CD4-positive, alpha-beta memory T cell (primary cell): ENCODE measurements at places on chromosomes 5 and 9.

DNA sequence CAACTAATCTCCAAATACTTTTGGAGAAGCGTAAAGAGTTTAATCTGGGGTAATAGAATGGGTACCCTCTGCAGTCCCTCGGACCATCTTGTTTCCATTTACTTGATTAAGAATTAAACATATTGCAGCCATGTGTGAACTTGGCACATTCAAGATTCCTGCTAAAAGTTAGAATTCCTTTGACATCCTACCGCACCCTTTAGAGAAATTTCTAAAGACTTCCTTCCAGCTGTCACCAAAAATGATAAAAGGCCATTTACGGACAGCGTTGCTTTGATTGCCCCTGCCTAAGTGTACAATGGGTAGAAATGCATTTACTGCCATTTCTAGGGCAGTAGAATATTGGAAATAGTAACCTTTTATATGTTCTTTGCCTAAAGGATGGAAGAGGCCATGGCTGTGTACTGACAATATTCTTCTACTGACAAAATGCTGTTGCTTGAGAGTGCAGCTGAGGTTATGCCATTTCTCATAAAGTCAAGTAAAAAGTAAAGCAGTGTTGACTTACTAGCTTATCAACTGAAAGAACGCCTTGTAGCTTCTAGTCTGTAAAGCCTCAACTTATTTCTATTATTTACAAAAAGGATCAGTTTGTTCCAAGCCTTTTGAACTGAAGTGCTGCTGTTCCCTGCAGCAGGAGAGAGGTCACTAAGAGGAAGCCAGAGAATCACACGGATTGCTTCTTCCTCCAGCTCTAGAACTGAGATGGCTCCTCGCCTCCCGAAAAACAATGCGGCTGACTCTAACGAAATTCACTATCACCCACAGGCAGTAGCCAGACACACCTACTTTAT, 139.8 kb upstream of the BASP1 start:
- no peak for DNase-seq

DNA sequence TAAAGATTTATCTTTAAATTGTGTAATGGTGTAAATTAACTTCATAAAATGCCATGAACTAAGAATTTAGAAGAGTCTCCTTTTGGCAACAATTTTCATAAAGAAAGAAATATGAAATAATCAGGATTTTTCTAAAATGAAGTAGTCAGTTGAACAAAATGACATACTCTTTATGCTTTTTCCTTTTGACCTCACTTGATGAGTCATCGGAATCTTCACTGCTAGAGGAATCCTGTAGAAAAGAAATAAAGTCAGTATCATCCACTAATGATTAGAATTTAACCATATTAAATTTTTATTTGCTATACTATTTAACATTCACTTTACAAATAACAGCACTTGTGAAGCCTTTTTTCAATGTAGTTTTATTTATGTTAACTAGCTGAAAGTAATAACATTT, 26.1 kb downstream of the CHD1 start:
- DNase-seq: no peak

DNA sequence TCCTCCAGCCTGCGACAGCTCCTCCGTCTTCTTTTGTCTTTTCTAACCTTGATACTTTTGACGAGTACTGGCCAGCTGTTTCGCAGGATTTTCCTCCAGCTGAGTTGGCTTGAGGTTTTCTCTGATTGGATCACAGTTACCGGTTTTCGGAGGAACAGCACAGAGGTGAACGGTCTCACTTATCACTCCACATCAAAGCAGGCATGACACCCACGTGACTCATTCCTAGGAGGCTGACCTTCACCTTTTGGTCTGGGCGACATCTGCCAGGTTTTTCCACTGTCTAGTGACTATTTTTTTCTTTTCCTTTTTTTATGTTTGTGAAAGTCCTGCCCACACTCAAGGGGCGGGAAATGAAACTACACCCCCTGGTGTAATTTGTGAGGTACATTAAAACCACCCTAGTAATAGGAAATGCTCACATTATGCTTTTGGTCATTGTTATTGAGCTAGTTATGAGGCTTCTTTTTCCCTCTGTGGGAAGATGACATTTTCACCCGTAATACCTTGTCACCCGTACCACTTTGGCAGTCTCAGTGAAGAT, 319.2 kb downstream of the GADD45G start:
- peak; percentile 29 for DNase-seq

DNA sequence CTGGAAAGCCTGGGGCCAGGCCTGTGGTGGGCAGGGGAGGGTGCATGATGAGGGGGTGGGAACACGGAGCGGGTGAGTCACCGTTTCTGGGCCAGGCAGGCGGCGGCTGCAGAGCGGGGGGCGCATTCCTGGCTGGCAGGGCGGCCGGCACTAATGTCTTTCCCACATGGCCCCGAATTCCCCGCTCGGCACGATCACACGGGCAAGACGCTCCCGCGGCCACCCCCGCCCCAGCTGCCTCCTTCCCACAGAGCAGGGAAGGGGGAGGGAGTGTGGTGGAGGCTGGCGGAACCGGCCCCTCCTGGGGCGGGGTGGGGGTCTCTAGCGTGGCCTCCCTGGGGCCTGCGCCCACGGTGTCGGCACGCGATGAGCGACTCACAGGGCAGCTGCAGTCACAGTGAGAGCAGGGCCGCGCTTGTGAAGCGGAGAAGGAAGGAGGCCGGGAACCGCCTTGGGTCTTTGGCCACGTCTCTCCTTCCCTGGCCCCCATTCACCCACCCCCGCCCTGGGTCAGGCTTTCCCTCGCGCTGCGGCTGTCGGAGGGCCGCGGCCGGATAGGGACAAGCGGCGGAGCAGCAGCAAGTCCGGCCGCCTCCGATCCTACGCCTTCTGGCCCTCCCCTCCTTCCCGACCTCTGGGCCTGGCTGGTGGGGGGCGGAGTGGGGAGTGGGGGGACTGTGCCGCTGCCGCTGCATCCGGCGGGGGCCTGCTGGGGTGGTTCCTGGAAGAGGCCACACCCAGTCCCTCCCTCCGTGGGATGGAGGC, 48.9 kb downstream of the CXXC5 start:
- DNase-seq: no peak

GRCh38 chr5:58088941-58089340, 370.9 kb downstream of the PLK2 start:
- no peak for DNase-seq

- DNase-seq: no peak
Measured at GRCh38 chr9:127812936-127813675, 10.4 kb downstream of the FPGS start.

GRCh38 chr9:37453827-37454226, 11.4 kb downstream of the ZBTB5 start:
- no peak for DNase-seq

GRCh38 chr5:143056792-143057579, 286.8 kb downstream of the ARHGAP26 start:
- no peak for DNase-seq

GRCh38 chr9:131739133-131739958, 530 bp downstream of the RAPGEF1 start:
- DNase-seq: no peak

DNA sequence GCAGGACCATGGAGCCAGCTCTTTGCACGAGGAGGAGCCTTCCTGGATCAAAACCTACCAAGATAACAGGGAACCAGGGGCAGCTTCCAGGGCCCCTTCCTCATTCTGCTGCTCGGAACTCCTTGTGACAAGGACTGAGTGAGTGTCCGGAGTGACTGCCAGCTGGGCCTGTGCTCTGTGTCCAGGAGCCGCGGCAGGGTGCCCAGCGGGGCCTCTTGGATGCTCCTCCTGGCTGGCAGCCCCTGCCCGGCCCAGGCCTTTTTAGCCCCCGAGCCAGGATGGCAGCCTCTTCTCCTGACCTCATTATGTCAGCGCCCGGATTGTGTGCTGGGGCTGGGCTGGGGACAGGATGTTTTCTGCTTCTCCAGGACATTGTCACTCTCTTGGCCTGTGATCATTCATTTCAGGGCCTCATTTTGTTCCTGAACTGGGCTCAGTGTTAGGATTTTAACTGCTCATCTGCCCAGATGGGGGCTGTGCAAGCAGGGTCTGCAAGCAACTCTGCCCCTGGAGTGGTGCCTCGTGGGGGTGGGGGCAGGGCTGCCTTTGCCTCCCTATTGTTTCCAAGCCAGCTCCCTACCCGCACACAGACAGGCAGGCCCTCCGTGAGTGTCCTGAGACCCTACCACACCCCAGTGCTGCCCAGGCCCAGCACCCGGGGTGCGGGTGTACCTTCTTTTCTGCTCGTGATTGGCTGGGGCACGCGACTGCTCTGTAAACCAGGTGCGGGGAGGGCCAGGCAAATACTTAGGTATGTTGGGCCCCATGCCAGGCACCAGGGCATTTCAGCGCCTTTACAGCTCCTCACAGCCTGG, 161.6 kb downstream of the COL23A1 start:
- no peak for DNase-seq

- no peak for DNase-seq
Measured at GRCh38 chr9:123550797-123551196, 194.8 kb downstream of the CRB2 start.

DNA sequence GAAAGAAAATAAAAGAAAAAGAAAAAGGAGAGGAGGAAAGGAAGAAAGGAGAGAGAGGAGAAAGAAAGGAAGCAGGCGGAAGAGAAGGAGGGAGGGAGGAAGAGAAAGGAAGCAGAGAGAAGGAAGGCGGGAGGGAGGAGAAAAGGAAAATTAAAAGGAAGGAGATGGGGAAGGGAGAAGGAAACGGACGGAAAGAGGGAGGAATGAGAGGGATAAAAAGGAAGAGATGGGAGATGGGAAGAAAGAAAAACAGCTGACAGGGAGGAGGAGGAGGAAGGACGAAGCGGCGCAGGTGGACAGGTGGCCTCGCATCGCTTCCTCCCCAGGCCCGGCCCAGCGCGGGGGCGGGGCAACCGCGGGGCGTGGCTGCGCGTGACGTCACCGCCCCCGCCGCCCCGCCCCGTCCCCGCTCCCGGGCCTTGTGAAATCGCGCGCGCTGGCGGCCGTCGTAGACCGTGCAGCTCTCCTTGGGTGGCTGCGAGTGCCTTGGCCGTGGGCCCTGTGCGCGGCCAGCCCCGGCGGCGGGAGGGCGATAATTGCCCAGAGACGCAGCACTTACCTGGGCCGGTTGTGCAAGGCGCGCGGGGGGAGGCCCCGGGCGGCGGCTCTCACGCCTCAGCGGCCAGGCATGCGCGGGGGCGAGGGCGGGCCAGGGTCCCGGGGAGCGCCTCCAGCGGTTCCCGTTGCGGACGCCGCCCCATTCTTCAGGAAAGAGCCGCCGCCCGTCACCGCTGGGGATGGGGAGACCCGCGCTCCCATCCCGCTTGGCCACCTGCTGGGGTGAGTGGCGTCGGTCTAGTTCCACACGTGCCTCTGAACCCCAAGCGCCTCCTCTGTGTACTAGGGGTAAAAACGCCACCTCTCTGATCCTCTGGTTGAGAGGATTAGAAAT, 49.6 kb upstream of the FOXE1 start:
- DNase-seq: peak; percentile 72

DNA sequence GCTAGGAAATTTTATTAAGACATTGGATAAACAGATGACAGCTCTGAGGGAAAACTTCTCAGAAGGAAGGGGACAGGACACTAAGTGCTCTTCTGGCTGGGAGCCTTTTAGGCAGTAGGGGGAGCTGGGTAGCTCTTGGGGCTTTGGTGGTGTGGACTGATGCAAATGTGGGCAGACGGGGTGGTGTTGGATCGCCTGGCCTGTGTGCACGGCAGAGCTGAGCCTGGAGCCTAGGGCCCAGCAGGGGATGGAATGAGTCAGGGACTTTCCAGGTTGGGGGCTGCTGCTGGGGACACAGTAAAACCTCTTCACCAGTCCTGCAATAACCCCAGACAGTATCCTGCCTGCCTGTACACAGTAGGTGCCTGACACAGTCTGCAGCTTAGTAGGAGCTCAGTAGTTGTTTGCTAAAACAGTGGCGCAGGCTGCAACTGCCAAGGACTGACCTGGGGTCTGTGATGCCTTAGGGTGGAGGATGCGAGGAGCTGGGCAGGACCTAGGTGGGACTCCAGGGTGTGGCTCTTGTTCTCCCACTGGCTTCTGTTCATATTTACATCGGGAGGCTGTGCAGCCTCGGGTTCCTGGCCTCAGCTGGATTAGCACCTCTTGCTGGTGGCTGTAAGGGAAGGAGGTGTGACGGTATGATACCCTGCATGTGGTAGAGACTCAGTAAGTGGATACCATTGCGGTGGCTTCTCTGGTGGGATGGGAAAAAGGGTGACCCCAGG, 83.8 kb downstream of the DAB2IP start:
- DNase-seq: no peak

DNA sequence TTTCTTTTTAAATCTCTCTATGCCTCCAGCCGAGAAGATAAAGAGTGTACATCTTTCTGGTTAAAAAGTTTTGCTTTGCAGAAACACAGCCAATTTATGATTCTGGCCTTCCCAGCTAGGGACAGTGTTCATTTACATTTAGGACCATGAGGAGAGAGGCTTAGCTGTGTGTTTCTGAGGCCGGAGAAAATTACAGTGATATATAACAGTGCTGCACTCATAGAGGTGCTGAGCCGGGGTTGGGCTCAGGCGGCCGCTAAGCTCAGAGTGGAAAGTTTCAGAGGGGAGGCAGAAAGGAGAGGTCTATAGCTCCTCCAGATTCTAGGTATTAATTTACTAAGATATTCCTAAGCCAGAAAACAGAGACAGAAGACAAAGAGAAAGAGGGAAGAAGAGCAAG, 37.0 kb upstream of the LCP2 start:
- DNase-seq: no peak

GRCh38 chr9:97564291-97565175, 63.1 kb downstream of the TMOD1 start:
- no peak for DNase-seq

DNA sequence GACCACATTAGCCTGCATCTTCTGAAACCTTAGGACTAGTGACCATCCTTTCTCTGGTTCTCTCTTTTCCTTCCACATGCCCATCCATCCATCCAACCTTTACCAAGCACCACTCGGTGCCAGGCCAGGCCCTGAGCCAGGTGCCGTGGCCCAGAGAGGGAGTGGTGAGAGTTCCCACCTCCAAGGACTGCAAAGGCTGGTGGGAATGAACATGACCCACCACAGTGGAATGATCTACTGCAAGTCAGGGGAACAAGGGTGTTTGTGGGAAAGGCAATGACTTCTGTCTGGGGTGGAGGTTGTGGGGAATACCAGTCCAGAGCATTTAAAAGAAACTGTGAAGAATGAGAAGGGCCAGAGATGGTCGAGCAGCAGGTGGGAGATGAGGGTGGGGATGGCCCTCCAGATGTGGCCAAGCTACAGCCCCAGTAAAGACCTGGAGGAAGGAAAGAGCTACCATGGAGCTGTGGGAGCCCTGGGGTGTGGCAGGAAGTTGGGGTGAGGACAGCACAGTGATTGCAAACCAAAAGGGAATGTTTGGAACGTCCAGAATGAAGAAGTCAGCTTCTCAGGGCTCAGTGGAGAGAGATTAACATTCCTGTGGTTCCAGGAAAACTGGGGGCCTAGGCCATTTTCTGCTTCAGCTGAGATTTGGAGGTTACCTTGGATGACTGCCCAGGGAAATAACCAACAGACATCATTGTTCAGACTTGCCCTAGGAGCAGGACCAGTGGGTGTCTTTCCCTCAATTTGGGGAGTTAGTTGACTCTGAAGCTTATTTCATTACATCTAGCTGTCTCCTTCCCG, 30.7 kb upstream of the CORO2A start:
- no peak for DNase-seq

DNA sequence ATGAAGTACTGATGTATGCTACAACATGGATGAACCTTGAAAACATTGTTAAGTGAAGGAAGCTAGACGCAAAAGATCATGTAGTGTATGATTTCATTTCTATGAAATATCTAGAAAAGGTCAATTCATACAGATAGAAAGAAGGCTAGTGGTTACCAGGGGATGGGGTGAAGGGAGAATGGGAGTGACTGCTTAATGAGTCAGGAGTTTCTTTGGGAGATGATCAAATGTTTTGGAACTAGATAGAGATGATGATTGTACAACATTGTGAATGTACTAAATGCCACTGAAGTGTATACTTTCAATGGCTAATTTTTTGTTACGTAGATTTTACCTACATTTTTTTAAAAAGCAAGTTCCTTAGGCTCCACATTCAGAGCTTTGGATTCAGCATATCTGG, 14.9 kb upstream of the DELE1 start:
- DNase-seq: no peak

- no peak for DNase-seq
Measured at GRCh38 chr5:120447706-120448239, 16.3 kb upstream of the PRR16 start.
